Stimulated activated CD8-positive, alpha-beta memory T cell treated with anti-CD3 and anti-CD28 coated beads, Interleukin-2, amount 100 ng/mL, for 1 hour (primary cell): ENCODE measurements at places on chromosomes 16 and 17.

- DNase-seq: no peak
Observed at GRCh38 chr16:86663685-86664521, 85.6 kb downstream of the FOXL1 start.

DNA sequence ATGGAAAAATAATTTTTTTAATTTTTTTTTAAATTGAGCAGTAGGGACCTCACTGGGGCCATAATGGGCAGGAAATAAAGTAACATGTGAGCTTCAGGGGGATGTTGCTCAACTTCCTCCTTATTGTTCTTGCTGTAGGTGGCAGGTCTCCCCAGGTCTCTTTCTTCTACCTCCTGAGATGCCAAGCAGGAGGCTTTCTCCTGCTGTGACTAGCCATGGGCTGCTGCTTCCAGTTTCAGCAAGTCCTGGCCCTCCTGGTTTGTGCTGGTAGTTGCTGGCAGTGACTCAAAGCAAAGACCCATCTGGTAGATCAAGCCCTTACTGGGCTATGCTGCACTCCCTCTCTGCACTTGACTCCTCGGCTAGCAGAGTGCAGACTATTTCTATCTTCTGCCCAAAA is 2.3 kb downstream of the DPEP2NB start:
- DNase-seq: no peak

DNA sequence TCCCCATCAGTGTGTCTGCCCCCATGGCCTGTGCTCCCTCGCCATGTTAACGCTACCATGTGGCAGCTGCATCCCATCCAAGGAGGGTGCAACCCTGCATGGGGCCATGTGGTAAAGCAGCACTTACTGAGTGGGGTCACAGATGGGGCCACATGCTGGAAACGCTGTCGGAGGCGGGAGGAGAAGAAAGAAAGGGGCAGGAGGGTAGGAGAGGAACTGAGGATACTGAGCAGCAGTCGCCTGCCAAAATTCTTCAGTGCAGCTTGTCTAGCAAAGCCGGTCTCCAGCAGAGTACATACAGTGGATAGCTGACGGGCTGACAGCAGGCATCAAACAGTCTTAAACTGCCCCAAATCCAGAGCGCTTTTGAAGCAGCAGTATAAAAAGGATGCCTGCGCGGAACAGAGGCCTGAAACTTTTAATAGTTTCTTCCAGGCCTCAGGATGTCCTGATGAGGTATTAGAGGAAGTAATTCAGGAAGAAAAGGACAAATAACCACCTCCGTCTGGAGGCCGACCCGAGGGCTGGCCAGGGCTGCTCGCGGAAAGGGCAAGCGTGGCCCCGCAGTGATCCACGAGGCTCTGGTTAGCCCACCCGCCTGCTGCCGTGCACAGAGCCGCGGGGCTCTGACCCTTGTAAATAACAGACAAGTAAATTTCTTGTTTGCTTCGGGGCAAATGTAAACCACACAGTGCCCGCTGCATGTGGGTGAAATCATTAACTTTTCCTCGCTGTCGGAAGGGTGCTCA is 149.0 kb downstream of the CCDC182 start:
- DNase-seq: no peak

GRCh38 chr17:55348749-55349354 is 72.8 kb downstream of the MMD start:
- no peak for DNase-seq

- DNase-seq: no peak
Observed at GRCh38 chr17:49913226-49914095, 55.5 kb upstream of the DLX4 start.

DNA sequence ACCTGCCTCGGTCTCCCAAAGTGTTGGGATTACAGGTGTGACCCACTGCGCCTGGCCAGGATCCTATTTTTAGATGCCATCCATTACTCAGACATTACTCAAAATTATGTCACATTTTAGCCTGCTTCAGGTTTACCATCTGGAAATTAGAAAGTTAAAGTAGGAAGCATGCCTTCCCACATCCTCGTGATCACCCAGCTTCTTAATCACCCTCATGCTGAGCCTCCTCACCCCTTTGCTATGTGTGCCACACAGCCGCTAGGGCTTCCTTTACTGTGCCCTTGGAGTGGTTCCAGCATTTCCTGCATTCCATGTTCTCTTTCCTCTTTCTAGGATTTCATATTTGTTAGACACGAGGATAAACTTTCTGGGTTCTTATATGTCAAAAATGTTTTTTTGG is 9.3 kb downstream of the ADORA2B start:
- DNase-seq: no peak

DNA sequence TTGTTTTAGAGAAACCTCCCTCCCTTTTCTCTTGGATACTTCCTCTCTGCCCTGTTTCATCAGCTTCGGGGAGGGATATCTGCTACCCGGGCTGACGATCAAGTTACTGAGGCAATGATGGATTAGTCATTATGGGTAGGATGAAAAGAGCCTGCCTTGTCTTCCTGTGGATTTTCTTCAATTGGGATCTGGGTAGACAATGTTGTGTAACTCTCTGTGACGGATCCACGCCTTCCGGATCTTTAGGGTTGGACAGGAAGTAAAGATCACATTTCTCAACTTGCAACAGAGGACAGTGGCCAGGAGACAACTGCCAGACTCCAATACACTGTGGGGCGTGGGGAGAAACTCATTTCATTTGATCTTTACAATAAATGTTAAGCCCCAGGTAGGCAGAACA is 11.3 kb upstream of the CHST6 start:
- no peak for DNase-seq

GRCh38 chr17:34374457-34374856 is 11.4 kb upstream of the CCL1 start:
- DNase-seq: no peak

DNA sequence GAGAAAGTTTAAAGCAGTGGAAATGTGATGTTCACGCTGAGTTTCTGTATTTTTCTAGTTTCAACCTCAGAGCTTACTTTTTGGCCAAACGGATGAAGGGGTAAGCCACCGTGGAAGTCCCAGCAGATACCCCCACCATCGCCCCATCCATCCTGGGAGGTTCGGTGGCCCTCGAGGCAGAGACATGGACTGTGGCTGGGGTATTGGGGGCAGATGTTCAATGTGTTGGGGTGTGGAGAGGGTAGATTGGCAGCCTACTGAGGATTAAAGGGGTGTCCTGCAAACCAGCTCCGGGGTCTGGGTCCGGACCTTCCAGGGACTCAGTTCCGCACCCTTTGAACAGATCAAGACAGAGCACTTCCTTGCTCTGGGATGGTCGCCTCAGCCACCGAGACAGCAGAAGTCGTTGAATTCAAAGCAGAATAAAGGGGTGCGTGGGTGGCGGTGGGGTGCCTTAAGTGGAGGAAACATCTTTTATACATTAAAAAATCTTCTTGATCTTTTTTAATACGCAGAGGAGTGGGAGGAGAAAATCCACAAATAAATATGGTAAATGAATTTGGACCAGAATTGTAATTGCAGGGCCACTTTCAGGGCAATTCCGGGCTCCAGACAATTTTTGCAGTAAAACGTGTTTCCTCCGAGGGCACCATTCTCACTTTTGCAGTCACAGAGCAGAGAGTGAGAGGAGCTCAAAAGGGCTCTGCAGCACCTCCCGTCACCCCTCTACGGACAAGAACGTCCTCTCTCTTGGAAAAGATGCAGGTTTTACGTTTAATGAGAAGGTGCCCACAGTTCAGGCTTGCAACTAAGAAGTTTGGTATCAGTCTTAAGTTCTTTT is 8.2 kb upstream of the CBX8 start:
- DNase-seq: no peak

GRCh38 chr16:57735755-57736418 is at the start of gene KATNB1:
KATNB1 (plus strand) TSS chr16:57735770; CDS start chr16:57737244, 1,474 bp downstream.
- no peak for DNase-seq

DNA sequence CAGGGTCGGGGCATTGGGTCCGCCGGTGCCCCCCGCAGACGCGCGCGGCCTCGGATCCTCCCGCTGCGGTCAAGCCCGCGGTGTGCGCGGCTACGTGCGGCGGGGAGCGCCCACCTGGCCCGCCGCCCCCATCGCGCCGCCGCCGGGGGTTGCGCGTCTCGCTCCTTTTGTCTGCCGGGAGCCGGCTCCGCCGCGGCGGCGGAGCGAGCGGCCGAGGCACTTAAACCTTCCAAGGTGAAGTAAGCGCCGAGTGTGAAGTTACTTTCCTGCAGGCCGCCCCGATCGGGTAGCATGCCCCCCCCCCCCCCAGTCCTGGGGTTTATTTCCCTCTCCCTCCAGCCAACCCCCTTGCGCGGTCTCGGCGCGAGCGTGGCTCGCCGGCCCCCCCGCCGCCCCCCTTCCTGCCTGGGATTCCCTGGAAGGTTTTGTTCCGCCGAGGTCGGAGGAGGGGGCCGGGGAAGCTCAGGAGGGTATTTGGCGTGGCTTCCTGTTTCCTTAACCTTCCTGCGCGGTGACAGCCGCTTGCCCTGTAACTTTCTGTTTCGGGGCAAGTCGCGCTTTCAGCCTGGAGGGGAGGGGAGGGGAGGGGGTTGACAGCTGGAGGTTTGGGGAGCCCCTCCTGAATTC is 56.6 kb upstream of the GSE1 start:
- DNase-seq: no peak

- DNase-seq: peak; percentile 57
Observed at GRCh38 chr16:10385725-10386516, at the start of gene ATF7IP2. ATF7IP2 (plus strand) TSS chr16:10386061; CDS start chr16:10430621, 44,560 bp downstream.

- no peak for DNase-seq
Observed at GRCh38 chr17:40864661-40865390, 2.2 kb downstream of the KRT12 start.

GRCh38 chr17:18141210-18141803 is 32.8 kb downstream of the MYO15A start:
- DNase-seq: no peak

- DNase-seq: no peak
Observed at GRCh38 chr17:50923611-50924010, 57.5 kb upstream of the TOB1 start.

DNA sequence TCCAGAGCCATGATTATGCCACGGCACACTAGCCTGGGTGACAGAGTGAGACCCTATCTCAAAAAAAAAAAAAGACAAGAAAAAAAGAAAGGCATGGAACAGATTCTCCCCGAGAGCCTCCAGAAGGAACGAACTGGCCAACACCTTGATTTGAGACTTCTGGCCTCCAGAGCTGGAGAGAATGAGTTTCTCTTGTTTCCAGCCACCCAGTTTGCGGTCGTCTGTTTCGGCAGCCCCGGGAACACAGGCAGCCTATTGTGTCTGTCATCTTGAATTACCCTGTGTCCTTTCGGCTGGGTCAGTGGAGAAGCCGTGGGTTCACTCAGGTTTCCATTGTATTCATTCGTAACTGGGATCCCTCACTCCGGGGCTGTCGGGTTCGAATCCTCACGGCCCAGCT is 83.9 kb downstream of the RPA1 start:
- DNase-seq: no peak

GRCh38 chr16:3612510-3613466 is 1.4 kb upstream of the SLX4 start:
- DNase-seq: no peak

DNA sequence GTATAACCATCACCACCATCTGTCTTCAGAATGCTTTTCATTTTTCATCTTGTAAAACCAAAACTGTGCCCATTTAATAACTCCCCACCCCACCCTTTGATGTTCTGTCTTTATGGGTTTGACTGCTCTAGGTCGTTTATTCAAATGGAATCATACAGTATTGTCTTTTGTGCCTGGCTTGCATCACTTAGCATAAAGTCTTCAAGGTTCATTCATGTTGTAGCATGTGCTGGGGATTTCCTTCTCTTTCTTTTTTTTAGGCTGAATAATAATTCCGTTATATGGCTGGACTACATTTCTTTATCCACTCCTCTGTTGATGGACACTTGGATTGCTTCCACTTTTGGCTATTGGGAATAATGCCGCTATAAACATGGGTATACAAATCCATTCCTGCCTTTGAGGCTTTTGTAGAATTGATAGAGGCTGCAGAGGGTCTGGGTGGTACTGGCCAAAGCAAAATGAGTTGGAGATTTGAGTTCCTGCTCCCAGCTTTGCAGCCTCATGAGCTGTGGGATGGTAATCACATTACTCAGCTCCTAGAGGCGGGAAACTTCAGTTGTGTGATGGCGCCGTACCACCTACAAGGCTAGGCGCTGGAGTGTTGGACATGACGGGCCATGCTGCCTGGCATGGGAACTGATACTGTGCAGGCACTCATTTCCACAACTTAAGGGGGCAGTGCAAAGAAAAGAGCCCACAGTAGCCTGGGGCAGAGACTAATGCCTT is 64.8 kb downstream of the CLEC16A start:
- no peak for DNase-seq

DNA sequence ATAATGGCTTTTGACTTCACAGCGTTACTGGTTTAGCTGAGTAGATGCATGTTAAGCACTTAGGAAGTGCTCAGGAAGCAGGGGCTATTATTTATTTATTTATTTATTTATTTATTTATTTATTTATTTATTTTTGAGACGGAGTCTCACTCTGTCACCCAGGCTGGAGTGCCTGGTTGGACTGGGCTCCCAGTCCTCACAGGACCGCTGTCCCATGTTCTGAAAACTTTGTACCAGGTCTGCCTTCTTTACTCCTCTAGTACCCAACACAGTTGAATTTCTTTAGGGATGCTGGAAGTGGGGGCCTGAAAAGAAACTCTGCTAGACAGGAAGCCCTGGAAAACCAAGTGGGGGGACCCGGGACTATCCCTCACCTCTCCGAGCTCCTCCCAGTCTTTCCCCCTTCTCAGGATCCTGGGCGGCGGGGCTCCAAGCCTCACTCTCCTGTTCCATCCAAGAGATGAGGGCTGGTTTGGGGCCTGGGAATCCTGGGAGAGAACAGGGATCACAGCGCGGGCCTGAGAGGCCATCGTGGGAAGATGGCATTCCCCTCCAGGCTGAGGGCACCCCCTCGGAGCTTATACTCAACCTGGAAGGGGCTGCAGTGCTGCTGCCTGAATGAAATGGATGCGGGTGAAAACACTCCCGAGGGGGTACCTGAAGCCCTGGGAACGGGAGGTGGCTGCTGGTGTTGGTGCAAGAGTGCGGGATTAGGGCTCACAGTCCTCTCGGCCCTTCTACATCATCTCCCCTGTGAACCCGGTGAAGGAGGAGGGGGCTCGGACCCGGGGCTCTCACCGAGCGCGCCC is 674 bp downstream of the ZNF688 start:
- no peak for DNase-seq

DNA sequence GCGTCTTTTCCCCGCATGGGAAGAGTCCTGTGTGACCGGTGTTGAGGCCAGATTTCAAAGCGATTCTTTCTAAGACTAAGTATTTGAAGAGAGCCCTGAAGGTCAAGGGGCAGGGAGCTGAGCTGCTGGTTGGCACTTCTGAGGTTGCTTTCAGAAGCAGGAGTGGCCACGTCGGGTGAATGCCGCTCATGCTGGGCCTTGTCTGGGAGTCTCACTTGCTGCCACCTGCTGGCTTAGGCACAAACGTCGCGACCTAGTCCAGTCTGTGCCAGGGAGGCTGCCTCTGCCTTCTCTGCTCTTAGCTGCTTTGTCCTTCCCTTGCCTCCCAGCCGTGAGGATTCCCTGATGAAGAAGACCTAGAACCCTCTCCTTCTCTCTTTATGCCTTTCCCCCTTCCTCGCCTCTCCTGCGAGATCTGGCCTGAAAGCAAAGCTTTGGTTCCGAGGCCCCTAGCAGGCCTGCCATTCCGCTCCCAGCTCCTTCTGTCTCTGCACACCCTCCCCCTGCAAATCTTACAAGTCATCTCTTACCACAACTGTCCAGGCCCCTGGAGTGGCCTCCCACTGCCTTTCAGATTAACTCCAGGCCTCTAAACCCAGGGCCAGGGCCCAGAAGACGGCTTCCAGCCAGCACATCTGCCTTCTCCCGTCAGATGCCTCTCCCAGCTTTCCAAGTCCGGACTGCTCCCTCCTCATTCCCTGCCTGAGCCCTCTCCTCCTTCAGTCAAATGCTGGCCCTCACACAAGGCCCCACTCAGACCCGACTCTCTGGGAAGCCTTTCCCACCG is 11.4 kb downstream of the CTNS start:
- DNase-seq: no peak
